A549 treated with AZD2906 at 1 μM for 4 hours (cell line): ENCODE measurements at places on chromosomes 16 and 17. TPM values are rescaled to one million over a fixed set of nuclear protein-coding genes. Genes with fewer than 3 reads are reported as not detected.

The C17orf107 gene
- total RNA-seq: 0.17 to 0.30 TPM (median 0.26 TPM) in 5 replicates

The SOST gene
- total RNA-seq: 0.03 TPM in 1 of 5 replicates, not detected in the others

The PYCARD gene
- total RNA-seq: 26.9 to 41.9 TPM (median 35.6 TPM) in 5 replicates

The KRTAP4-5 gene
- not detected in 5 replicates for total RNA-seq

The SPN gene
- total RNA-seq: not detected in 5 replicates

The TMEM114 gene
- total RNA-seq: not detected in 5 replicates
